ENCODE measurements at places on chromosomes 11 and 22. TPM values are rescaled to one million over a fixed set of nuclear protein-coding genes. Genes with fewer than 3 reads are reported as not detected.
A peak's percentile ranks its signal among the peaks of the same experiment; 100 is the strongest.

DNA sequence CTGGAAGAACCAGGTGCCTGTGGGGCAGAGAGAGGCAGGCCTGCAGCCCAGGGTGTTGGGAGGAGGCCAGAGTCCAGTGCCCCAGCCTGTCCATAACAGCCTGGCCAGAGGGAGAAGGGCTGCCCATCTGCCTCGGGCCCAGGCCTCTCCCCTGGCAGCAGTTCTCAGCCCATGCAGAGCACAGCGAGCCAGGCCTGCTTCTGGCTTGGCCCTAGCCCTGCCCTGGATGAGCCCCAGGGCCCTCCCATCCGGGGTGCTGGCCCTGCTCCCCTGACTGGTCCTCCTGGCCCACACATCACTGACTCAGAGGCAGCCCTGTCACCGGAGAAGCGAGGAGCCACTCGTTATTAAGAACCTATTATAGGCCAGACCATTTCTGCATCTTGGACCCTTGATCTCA, 19.7 kb upstream of the MYRF start:
- DNase-seq: no peak

The RPS6KB2 gene
- 28.9 TPM for total RNA-seq

DNA sequence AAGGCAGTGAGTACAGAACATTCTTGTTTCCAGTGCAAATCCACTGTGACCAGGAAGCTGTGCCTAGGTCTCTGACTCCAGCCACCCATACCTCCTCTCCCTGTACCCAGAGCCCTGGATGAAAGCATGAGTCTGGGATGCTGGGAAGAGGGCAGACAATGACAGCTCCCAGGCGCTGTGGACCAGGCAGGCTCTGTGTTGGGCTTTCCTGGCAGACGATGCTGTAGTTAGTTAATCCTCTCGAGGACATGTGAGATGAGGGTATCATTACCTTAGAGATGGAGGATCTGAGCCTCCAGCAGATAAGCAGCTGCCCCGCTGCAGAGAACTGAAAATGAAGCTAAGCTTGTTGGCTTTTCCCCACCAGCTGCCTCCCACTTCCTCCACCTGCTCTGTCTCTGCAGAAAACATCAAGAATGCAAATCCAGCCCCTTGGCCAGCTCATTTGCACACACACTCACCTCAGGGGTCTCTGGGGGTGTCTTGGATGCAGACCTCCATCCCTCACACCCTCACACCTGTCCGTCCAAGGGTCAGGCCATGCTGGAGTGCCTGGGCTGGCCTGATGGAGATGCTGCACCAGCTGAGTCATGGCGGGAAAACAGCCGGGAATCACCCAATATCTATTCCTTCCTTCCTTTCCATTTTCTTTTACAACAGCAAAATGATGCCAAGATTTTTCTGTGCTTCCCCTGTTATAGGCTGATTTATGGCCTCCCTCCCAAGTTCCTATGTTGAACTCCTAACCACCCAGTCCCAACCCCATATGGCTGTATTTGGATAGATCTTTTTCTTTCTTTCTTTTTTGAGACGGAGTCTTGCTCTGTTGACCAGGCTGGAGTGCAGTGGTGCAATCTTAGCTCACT, 94.9 kb upstream of the SEPTIN5 start:
- peak; percentile 72 for DNase-seq

DNA sequence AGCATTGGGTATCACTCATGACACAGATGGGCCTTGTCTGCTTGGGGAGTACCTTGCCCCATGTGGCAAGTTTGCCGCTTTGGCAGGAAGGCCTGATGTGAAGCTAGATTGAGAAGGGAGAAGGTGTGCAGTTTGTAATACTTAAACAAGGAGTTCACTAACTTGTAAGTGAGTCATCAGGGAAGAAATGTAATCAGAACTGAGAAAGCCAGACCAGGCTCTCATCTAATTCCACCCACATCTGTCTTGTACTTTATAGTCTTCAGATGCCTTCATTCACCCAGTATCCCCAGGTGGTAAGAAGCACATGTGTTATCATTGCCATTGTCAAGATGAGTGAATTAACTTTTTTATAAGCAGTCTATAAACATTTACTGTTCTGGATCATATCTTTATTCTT, 116.0 kb upstream of the DDI1 start:
- no peak for DNase-seq

DNA sequence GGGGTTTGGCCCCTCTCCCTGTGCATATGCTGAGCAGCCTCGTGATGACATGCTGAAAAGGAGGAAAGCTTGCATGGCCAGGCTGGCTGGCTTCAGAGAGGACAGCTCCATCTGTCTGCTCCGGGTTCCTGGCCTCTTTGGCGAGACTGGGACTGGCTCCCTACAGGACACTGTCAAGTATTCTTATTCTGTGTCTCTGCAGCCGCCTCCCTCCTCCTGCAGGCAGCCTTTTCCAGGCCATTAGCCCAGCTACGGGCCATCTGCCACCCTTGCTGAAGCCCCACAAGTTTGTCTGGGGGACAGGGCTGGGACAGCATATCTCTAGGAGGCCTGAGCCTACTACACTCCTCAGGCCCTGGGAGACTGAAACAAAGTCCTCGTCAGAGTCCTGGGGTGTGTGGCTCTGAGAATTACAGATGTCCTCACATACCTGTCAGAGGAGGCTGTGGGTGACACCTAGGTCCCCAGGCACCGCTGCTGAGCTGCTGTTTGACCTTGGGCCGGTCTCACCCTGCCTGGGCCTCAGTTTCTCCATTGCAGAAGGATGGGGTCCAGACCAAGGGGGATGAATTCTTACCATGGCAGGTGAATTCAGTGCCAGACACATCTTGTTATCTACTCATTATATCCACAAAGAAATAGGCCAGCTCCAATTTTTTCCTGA, 11.0 kb downstream of the MRGPRG start:
- peak; percentile 46 for DNase-seq

DNA sequence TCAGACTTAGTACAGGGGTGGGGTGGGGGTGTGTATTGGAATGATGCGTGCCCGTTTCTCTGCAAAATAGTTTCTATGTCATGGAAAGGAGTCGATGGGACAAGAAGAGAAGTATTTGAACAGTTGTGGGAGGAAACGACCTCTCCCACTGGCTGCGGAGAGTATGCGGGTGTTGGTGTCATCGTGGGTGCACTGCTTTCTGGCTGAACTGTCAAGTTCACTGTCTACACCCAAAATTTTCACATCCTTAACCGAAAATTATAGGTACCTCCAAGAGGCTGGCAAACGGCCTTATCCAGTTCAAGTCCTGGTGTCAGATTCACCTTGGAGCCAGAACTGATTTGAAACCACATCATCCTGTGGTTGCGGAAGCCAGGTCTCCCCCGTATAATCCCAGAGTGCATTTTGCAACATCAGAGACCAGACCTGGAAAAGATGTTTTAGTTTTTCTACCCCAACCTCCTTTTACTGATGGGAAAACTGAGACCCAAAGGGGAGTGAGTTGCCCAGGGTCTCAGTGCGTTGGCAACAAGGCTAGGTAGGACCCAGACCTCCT, 497 bp upstream of the SSRP1 start:
- DNase-seq: peak; percentile 45

The OR5I1 gene
- total RNA-seq: not detected

GRCh38 chr11:76554767-76555166, 109.9 kb downstream of the EMSY start:
- DNase-seq: no peak

DNA sequence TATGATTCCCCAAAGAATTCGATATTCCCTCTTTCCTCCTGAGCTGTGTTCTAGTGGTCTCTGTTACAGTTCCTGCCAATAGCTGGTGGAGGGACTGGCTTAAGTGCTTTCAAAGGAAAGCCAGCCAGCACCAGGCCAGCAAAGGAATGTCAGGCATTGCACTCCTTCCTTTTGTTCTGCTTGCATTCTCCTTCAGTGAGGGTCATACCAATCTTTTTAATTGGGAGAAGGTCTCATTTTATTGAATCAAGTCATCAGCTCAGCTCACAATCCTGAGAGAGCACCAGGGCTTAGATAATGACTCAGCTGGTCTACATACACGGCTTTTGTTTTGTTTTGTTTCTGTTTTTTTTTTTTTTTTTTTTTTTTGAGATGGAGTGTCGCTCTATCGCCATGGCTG, 222.9 kb downstream of the NAV2 start:
- no peak for DNase-seq
